ENCODE measurements at places on chromosomes 12 and 14.

DNA sequence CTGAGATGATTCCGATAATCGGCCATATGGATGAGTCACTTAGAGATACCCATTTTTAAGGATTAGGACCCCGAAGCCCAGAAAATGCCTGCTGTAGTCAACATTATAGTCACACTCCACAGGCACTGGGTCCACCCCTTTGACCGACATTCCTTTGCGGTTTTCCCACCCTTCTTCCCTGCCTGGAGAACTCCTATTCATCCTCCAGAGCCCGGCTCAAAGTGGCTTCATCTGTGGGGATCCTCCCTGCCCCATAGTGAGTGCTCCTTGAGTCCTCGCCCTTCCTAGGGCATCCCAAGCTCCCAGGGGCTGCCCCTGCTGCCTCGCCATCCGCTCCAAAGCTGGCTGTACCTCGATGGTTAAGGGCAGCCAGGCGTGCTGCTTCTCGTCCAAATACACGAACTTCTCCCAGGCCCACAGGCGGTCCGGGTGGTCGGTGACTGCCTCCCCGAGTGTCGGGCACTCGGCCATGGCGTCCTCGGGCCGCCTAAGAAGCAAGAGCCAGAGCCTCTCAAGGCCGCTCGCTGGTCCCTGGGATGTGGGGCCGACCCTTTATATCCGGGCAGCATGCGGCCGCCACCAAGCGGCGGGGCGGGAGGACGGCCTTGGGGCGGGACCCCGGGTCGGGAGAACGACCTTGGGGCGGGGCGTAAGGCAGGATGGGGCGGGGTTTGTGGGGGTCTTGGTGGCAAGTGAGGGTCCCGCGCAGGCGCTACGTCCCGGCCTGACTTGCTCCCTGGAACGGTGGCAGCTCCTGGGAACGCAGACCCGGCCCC is at the start of gene TCL1A:
Gene TCL1A, minus strand, starts transcription at position 530 of the 776 bp plus-strand sequence. Its CDS starts 59 bp downstream, at position 471.
- no peak for DNase-seq

DNA sequence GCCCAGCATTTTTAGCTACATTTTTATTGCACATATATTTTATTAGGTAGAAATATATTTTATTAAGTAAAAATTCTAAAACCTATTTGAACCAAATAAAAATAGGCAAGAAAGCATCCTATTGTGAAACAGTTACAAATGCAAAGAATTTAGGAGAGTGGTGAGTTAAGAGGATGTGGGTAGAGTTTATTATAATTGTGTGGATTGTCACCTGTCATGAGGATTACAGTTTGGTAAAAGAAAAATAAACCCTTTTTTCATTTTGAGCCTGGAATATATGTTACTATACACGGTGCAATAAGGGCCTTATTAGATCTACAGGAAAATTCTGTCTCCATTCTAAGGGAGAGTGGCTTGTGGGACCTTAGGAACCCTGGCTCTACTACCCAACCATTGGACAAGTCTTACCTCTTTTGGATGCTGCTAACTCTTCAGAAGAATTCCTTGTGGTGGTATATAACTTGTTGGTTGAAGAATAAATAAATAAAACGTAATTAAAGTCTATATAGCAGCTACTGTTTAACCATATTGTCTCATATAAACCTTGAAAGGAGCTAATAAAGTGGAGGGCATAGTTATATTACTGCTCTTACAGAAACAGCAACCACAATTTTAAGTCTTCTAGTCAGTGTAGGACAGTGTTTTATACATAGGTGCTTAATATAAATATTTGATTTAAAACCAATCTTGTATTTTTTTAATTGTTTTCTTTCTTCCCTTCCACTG is 67.8 kb downstream of the FGD4 start:
- no peak for DNase-seq

DNA sequence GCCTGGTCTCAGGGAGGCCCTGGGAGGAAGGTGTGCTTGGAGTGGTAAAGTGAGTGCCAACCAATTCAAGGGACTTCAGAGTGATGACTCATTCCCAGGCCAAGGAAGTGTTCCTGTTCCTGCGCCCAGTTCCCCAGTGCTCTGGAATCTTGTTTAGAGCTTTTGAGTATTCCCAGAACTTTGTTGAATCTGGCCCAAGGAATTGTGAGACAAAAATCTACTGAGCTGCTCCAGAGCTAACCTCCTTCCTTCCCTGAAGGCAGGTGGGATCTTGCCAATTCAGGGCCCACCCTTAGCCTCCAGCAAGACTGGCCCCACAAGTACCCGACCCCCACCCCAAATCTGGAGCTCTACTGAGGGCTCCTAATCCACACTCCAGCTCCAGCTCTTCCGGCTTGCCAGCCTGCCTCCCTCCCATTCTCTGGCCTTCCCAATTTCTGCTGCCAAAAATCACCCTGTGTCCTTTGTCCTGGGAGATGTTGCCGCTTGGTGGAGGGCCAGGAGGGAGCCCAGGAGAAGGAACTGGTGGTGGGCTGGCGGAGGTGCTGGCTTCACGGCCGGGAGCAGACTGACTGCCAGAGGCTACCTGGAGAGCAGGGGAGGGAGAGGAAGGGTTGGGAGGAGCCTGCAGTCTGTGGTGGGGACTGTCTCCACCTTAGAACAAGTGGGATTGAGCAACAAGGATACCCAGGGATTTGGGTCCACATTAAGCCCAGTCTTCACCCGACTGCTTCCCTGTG is 2.0 kb upstream of the ATN1 start:
- DNase-seq, result no peak

- no peak for DNase-seq
Measured at GRCh38 chr12:52123487-52124186, 44.1 kb downstream of the SMIM41 start.

GRCh38 chr14:69612783-69613130 is 1.4 kb downstream of the SUSD6 start:
- no peak for DNase-seq

GRCh38 chr14:103023881-103024473 is 33.4 kb downstream of the CDC42BPB start:
- DNase-seq, result no peak

DNA sequence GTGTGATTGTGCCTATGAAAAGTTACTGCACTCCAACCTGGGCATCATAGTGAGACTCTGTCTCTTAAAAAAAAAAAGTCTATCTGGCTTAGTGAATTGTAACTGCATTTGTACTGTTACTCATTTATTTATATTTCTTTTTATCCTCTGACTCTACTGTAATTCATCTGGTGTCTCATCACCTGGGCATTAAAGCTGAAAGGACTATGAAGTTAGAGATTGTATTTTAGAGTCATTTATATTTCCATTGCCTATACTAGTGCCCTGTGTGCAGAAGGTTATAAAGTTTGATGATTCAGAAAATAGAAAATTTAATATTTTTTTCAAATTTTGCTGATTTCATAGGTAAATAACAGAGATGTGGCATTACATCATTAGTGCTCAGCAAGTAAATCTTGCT is 30.2 kb downstream of the BICDL1 start:
- DNase-seq, result no peak

- DNase-seq, result no peak
Measured at GRCh38 chr12:29733060-29733459, 50.7 kb downstream of the TMTC1 start.

DNA sequence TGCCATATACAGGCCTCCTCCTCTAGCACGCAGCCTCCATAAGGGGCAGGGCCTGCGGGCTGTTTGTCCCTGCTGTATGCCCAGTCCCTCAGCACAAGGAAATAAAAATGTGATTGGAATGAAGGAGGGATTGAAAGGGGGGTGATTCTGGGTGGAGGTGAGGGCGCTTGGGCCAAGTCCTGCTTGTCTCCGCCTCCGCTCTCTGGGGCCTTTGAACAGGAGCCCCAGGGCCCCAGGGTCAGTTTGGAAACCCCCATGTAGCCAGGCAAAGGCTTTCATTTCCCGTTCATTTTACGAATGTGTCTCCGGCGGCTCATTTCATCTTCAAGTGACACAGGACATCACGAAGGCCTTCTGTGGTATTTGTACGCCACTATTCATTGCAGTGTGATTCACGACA is 4.5 kb upstream of the CACNA2D4 start:
- no peak for DNase-seq

- DNase-seq, result no peak
Measured at GRCh38 chr12:104175726-104176247, 37.8 kb upstream of the NFYB start.

DNA sequence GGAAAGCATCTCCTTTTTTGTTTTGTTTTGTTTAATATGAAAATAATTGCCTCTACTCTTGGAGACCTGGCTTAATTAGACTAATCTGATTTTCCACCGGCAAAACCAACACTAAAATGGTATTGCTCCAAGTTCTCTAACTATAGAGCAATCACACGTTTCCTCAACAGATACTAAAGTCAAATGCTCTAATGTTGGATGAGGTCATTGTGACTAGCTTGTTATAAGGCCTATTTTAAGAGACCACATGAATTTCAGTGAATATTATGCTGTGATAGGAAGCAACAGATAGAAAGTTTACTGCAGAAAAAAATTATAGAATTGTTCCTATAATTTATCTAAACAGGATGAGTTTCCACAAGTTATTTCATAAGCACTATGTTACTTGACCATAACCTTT is 3.3 kb upstream of the CCDC196 start:
- DNase-seq, result no peak

DNA sequence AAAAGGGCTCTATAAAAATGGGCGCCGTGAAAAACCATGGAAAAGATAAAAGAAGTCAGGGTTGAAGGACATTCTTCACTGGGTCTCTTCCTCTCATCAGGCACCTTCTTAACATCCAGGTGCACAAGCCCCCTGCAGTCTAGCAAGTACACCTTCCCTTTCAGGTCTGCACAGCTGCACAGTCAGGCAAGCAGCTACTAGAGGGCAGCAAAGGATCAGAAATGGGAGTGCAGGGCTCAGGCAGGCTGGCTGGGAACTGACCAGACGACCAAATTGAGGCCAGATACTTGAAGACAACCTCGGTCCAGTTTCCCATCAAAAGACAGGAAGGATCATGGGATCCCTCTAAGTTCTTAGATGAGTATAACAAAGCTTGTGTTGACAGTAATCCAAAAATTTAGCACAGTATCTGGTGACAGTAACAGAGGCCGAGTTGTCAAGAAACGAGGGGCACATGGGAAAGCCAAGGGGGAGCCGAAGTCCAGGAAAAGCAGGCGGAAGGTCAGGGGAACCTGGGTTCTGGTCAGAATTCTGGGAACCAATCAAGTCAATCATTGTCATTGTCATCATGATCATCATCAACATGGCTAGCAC is 10.1 kb upstream of the GRIP1 start:
- no peak for DNase-seq

DNA sequence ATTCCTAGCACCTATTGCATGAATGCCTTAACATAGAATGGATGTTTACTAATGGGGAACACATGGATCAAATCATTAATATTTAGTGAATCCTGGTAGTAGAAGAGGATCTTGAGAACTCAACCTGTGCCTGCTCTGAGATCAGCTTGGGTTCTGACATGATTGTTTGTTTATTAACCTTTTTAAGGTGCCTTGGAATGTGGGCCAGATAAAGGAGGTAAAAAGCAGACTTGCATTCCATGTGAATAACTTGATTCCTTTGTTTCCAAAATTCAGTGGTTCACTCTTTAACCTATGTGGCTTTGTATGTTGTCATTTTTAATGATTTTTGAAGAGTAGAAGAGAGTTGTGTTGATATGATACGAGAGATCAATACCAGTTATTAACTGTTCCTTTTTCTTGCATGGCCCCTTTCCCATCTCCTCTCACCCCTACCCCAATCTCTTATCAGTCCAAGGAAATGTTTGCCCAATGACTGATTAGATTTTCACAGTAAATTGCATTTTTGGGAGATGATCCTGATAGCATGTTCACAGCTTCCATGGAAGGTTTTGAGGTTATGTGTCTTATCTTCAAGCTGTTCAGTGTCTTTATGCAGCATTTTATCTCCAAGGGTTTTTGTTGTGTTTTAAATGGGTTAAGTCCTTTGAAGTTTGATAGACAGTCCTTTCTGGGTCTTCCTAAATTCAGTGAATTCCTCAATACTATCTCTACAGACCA is 193.7 kb upstream of the FRMD6 start:
- no peak for DNase-seq

GRCh38 chr12:109822951-109823411 is 10.2 kb downstream of the TRPV4 start:
- DNase-seq, result no peak
